ENCODE measurements at places on chromosomes 4 and X.

GRCh38 chr4:66516940-66517339, 846.7 kb upstream of the EPHA5 start:
- DNase-seq: no peak

- no peak for DNase-seq
These were observed 348.2 kb downstream of the FBXW7 start for GRCh38 chr4:152187693-152188092.

DNA sequence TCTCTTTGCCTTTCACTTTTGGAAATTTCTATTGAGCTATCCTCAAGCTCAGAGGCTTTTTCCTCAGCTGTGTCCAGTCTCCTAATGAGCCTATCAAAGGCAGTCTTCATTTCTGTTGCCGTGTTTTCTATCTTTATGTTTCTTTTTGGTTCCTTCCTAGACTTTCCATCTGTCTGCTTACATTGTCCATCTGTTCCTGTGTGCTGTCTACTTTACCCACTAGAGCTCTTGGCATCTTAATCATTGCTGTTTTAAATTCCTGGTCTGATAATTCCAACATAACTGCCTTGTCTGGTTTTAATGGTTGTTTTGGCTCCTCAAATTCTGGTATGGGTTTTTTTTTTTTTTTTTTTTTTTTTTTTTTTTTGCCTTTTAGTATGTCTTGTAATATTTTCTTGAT, 9.3 kb upstream of the PDE6B start:
- no peak for DNase-seq

DNA sequence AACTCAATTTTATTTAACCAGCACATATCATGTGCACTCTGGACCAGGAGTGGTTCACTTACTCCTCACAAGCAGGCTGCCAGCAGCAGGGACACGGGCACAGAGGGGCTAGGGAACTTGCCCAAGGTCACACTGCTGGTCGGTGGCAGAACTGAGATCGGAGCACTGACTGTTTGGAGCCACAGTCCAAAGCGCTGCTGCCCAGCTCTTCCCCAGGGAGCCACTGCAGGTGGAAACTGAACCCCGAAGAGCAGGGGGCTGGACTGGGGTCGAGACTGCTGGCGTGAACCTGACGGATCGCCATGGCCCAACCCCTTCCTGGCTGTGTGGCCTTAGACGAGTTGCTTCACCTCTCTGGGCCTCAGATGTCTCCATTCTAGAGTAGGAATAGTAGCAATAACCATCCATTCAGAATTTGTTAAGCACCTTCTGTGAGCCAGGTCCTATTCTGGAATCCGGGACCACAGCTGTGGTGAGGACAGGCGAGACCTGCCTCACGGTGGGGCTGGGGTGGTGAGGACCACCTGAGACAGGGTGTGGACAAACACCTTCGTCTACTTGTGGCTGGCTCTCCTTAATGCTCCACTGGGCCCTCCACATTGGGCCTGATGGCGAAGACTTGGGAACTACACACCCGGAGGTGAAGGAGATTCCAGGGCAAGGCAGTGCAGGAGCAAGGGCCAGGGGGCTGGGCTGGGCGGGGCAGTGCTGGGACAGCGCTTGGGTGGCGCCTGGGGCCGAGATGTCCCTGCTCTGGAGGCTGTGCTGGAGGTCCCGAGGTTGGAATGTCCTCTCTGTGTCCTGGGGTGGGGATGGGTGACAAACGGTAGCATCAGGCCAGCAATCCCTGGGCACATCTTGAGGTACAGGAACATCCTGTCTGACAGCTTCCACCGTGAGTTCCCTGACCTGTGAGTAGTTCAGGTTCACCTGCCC, 32.0 kb upstream of the KIAA0232 start:
- no peak for DNase-seq

- no peak for DNase-seq
These were observed 989.2 kb upstream of the LCORL start for GRCh38 chr4:19010761-19011160.

- DNase-seq: no peak
These were observed 45.4 kb downstream of the CC2D2A start for GRCh38 chr4:15515106-15515505.

DNA sequence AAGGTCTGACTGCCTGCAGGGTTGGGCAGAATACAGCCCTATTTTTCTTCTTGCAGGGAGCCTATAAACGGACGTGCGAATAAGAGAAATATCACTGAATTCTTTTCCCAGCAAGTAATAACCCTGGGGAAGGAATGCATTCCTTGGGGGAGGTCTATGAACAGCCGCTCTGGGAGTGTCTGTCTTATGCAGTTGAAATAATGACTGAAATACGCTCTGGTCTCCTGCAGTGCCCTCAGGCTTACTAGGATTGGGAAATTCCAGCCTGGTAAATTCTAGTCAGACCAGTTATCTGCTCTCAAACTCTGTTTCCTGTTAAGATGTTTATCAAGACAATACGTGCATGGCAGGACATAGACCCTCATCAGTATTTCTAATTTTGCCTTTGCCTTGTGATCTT, 72.1 kb upstream of the FAM241A start:
- DNase-seq: no peak

GRCh38 chr4:6113641-6114040, 86.7 kb downstream of the JAKMIP1 start:
- no peak for DNase-seq

DNA sequence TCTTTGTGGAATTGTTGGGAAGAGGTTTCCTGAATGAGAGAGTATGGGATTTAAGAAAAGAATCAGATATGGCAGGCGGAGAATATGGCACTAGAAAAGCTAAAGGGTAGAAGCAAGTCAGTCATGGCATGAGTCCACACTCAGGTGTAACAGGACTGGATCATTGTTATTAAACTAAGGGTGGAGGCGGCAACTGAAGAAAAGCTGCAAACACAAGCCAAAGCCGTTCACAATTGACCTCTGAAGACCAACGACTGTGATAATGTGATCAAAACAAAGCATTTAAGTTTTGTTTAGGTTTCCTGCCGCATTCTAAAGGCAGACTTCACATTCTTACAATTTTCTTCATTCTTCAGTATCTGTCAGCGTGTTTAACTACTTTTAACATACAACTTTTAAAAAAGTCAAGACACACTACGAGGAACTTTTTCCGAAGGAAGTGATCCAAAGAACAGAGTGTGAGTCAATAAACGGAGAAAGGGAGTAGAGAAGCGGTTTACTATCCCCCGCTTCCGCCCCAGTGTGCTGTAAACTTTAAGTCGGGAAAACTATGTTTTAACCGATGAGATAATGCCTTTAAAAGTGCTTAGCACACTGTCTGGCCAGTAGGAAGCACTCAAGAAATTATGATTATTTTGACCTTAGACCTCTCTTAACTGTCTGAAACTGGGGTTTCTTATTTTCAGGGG, 909 bp upstream of the SLAIN2 start:
- no peak for DNase-seq

GRCh38 chr4:89836031-89836745, 773 bp downstream of the SNCA start:
- no peak for DNase-seq

DNA sequence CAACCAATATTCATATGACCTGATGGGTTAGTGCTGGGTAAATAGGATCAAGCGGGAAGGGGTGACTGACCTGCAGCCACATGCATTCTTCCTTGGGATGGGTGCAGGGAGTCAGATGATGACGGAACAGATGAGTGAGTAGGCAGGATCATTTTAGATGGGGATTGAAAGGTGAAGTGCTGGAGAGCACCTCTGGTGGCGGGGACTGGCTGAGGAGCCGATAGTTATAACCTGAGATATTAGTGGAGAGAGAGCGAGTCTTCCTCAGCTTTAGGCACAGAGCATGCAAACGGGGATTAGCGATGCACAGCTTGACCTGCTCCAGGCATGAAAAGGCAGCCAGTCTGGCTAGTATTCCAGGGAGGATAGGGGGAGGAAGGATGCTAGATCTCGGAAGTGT, 99.1 kb downstream of the AFF1 start:
- DNase-seq: no peak

GRCh38 chr4:10965196-10965595, 280.6 kb upstream of the CLNK start:
- DNase-seq: no peak

GRCh38 chr4:3364199-3364598, 71.4 kb downstream of the RGS12 start:
- DNase-seq: no peak

All from NCI-H2107 (cell line).